ENCODE measurements at places on chromosomes 13 and 19. TPM values are rescaled to one million over a fixed set of nuclear protein-coding genes. Genes with fewer than 3 reads are reported as not detected.

OR1I1 gene
- total RNA-seq: not detected

FBN3 gene
- not detected for total RNA-seq

MRPL54 gene
- 54.7 TPM for total RNA-seq

SLC10A2 gene
- not detected for total RNA-seq

GPR183 gene
- total RNA-seq: not detected

NOTCH3 gene
- total RNA-seq: 13.2 TPM

FAM98C gene
- total RNA-seq: 9.6 TPM

NCR1 gene
- total RNA-seq: not detected

C1QTNF9 gene
- total RNA-seq: 0.09 TPM

HCN2 gene
- total RNA-seq: 1.5 TPM

TUBA3C gene
- not detected for total RNA-seq

GEMIN7 gene
- total RNA-seq: 9.9 TPM

APC2 gene
- 0.63 TPM for total RNA-seq

S1PR2 gene
- 56.8 TPM for total RNA-seq

URI1 gene
- 60.7 TPM for total RNA-seq

IL17D gene
- 1.4 TPM for total RNA-seq

LGALS14 gene
- total RNA-seq: not detected

ELSPBP1 gene
- total RNA-seq: not detected

C19orf67 gene
- total RNA-seq: not detected

ERVV-1 gene
- not detected for total RNA-seq

TRAPPC6A gene
- 13.4 TPM for total RNA-seq

VSTM1 gene
- not detected for total RNA-seq

KLC3 gene
- not detected for total RNA-seq

RASIP1 gene
- 1.4 TPM for total RNA-seq

PRX gene
- total RNA-seq: 1.9 TPM

SPTBN4 gene
- total RNA-seq: 11.4 TPM

B3GNT8 gene
- total RNA-seq: 5.2 TPM

RNF17 gene
- not detected for total RNA-seq

ZNF888 gene
- 2.5 TPM for total RNA-seq

CATSPERD gene
- total RNA-seq: not detected

ZNF99 gene
- not detected for total RNA-seq

F10 gene
- total RNA-seq: 38.1 TPM

FXYD1 gene
- 14.6 TPM for total RNA-seq

SERTM1 gene
- not detected for total RNA-seq

IQCN gene
- 0.63 TPM for total RNA-seq

PRRG2 gene
- total RNA-seq: 0.32 TPM

LRFN3 gene
- 1.4 TPM for total RNA-seq

ZNF154 gene
- total RNA-seq: 2.8 TPM

ZNF66 gene
- total RNA-seq: 2.1 TPM

SCEL gene
- 0.09 TPM for total RNA-seq

IGSF23 gene
- total RNA-seq: not detected

EEF1AKMT1 gene
- 11.0 TPM for total RNA-seq

GPR18 gene
- not detected for total RNA-seq

ZNF844 gene
- 6.8 TPM for total RNA-seq

ARHGAP33 gene
- 7.9 TPM for total RNA-seq

Measured in bronchial smooth muscle cell (primary cell).